ENCODE measurements at places on chromosomes 7 and 10.
A peak's percentile ranks its signal among the peaks of the same experiment; 100 is the strongest.

GRCh38 chr7:8590791-8591190 is 157.4 kb downstream of the NXPH1 start:
- DNase-seq = no peak

DNA sequence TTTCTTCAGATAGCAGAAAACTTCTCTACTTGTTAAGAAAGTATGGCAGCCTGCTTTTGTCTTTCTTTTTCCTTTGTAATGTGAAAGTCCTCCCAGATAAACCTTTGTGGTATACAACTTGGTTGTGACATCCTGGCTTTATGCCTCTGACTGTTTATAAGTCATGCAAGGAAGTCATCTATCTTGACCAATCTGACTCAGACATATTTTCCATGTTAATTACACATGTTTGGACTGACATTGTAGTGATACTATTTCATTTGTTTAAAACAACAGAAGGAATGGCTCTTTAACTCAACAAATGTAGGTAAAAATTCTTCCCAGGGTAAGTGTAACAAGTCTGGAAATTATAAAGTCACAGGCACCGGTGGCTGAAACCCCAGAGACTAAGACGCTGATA is 341.6 kb upstream of the MEOX2 start:
- no peak for DNase-seq

DNA sequence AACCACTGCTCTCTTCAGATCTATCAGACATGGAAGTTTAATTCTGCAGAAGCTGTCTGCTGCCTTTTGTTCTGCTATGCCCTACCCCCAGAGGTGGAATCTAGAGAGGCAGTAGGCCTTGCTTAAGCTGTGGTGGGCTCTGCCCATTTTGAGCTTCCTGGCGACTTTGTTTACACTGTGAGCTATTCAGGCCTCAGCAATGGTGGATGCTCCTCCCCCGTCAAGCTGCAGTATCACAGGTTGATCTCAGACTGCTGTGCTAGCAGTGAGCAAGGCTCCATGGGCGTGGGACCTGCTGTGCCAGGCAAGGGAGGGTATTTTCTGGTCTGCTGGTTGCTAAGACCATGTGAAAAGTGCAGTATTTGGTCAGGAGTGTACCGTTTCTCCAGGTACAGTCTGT is 45.1 kb upstream of the CDK14 start:
- no peak for DNase-seq

DNA sequence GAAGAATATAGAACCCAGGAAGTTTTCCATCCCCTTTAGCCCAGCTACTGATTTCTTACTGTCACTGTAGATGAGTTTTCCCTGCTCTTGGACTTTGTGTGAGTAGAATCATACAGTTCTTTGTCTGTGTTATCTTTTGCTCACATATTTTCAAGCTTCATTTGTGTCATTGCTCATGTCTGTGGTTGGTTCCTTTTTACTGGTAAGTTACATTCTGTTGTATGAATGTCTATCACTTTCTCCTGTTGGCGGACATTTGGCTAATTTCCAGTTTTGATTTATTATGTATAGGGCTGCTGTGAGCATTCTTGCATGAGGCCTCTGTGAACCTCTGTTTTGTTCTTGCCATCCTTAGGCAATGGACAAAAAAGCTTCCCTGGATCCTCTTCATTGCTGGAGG is 5.3 kb downstream of the GLRX3 start:
- DNase-seq = no peak

GRCh38 chr7:120919466-120919865 is 31.1 kb upstream of the ING3 start:
- no peak for DNase-seq

DNA sequence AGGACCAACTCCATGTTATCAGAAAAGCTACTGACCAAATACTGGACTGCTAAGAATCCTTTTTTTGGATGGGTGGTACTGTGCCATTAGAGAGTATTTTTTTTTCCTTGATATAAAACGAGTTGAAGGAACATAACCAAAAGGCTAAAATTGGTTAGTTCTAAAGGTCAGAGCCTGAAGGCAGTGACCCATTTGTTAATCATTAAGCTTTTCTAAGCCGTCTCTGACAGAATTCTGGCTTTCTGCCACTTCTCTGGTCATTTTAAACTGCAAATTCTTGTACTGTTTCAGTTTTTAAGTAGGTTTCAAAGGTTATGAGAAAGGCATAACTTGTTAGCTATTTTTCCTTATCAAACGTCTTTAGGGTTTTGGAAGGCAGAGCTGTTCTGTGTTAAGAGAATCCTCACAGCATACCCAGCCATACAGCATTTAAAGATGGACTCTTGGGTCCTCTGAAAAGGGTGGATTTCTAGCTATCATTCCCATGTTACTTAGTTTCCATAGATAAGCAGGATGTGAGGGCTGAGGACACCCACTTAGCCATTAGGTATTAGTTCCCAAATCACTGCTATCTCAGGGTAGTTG is 196.8 kb downstream of the RNLS start:
- DNase-seq = no peak

DNA sequence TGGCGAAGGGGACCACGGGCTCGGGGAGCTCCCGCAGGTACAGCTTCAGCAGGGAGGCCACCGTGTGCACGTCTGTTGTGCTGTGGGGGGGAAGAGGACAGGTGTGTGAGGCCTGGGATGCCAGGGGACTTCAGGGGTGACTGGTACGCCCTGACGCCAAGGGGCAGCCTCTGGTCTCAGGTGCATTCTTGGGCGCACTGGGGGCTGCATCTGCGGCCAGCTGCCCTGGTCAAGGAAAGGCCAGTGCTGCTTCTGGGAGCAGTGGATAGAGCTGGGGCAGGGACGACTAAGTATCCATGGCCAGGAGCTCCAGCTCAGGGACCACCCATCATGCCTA is 148.5 kb downstream of the MAPK8 start:
- no peak for DNase-seq

- no peak for DNase-seq
These were observed 19.9 kb upstream of the CRHR2 start for GRCh38 chr7:30702200-30702599.

DNA sequence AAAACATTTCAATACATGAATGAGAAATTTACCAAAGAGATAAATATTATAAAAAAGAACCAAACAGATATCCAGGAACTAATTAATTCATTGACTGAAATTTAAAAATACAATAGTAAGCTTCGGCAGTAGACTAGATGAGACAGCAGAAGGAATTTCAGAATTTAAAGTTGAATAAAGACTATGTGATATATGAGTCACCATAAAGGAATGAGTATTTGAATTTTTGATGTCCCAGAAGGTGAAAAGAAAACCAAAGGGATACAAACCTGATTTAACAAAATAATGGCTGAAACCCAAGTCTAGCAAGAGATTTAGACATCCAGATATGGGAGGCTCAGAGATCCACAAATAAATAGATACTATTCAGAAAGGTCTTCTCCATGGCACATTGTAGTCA is 623.9 kb upstream of the FOXK1 start:
- no peak for DNase-seq

GRCh38 chr10:106011250-106011649 is 1153.3 kb downstream of the SORCS1 start:
- no peak for DNase-seq

GRCh38 chr7:105826143-105826542 is 50.3 kb downstream of the ATXN7L1 start:
- no peak for DNase-seq

GRCh38 chr7:69295977-69296376 is 302.3 kb upstream of the AUTS2 start:
- DNase-seq = no peak

DNA sequence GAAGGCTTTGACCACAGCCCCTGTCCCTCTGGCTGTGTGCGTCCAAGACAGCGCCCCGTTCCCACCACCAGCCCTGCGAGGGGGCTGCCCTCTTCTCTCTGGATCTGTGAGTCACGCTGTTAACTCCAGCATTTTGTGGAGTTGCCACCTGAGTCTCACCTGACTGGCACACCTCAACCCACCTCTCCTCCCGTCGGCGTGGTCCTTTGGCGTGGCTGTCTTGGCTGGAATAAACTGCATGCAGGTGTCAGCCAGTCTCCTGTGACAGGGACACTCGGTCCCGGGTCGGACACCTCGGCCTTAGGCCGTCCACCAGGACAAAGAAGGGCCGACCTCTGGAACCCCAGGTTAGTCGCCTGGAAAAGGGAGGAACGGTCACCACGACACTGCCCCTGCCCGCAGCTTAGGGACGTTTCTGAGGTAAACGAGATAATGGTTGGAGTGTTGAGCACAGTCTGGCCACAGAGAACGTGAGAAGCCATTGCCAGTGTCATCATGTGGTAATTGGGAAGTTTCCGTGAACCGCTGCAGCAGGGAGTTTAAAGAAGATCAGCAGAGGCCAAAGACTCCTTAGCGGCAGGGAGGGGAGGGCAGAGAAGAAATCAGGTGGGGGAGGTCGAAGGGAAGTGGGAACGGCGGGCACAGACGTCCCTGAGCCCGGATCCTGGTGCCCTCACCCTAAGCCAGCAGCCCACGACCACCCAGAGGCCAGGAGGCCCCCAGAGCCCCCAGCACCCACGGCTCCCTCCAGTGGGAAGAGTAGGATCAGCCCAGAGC is 73.6 kb upstream of the FAM20C start:
- no peak for DNase-seq

- DNase-seq = no peak
These were observed 25.8 kb downstream of the EMX2 start for GRCh38 chr10:117568334-117568733.

- DNase-seq = no peak
These were observed 2.4 kb downstream of the AMPH start for GRCh38 chr7:38628630-38629385.

- DNase-seq = no peak
These were observed 39.6 kb downstream of the ENTPD1 start for GRCh38 chr10:95795602-95796001.

DNA sequence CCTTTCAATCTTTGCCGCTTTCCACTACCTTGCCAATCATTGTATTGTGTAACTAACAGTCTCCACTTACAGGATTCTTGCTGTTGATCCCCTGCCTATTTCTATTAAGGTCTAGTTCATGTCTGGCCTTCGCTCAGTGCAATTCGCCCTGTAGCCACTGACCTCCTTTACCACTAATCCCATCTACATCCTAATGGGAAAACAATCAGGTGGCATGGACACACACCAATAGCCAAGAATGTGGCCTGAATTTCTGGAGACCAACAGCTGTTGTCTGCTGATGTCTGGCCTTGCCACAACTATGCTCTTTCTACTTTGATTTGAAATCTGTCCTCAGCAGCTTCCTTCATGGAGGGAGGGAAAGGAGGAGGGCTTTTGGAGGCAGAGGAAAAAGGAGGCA is 546.2 kb downstream of the SORCS3 start:
- DNase-seq = no peak

- no peak for DNase-seq
These were observed 56.2 kb upstream of the NPY start for GRCh38 chr7:24227603-24228359.

- DNase-seq = peak; percentile 56
These were observed 26.3 kb downstream of the CRCP start for GRCh38 chr7:66140924-66141323.

DNA sequence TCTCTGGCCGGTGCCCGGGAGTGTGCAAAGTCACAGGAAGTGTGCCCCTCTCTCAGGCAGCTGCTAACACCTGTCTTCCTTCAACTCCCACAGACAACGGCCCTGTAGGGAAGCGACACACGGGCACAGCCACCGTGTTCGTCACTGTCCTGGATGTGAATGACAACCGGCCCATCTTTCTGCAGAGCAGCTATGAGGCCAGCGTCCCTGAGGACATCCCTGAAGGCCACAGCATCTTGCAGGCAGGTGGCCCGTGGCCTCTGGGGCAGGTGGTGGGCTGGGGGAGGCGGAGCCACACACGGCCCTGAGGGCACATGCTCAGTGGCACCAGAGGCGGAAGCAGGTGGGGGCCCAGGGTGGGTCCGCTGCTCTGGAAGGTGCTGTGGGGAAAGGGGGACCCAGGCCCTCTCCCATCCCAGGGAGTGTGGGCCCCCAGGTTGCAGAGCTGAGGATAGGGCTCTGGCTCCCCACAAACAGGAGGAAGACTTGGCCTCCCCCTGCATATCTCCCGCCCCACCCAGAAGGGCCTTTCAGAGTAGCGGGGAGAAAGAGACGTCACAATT is 6.9 kb downstream of the C10orf105 start:
- no peak for DNase-seq

DNA sequence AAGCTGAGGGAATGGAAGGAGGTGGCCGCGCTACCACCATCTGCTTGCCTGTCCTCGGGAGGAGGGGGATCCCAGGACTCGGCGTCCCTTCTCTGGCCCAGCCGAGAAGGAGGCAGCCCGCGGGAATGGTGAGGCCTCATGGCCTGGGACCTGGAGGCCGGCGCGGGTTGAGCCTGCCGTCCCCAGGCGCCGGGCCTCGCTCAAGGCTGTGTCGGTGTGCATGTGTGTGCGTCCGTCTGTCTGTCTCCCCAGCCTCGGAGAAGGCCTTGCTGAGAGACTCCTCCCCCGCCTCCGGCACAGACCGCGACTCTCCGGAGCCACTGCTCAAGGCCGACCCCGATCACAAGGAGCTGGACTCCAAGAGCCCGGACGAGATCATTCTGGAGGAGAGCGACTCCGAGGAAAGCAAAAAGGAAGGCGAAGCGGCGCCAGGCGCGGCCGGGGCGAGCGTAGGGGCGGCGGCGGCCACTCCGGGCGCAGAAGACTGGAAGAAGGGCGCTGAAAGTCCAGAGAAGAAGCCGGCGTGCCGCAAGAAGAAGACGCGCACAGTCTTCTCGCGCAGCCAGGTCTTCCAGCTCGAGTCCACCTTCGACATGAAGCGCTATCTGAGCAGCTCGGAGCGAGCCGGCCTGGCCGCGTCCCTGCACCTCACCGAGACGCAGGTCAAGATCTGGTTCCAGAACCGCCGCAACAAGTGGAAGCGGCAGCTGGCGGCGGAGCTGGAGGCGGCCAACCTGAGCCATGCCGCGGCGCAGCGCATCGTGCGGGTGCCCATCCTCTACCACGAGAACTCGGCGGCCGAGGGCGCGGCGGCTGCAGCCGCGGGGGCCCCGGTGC is 1.3 kb downstream of the HMX3 start:
- DNase-seq = no peak
